ENCODE measurements at places on chromosomes 3 and 15. TPM values are rescaled to one million over a fixed set of nuclear protein-coding genes. Genes with fewer than 3 reads are reported as not detected.

GRCh38 chr3:64291956-64292355 is 66.7 kb upstream of the PRICKLE2 start:
- H3K4me3 ChIP-seq, result no peak overlapping the region
- no peaks in the 10 kb centered on the region for H3K4me1 ChIP-seq
- no peaks in the 10 kb centered on the region for H3K27me3 ChIP-seq
- H3K27ac ChIP-seq, result peak overlapping the region; percentile 44
- H3K36me3 ChIP-seq, result no peaks in the 10 kb centered on the region

GRCh38 chr3:12471241-12471640 is 13.0 kb upstream of the TSEN2 start:
- no peak overlapping the region for H3K4me3 ChIP-seq
- DNase-seq, result no peak
- H3K27ac ChIP-seq, result no peak overlapping the region
- H3K4me1 ChIP-seq, result no peaks in the 10 kb centered on the region
- H3K27me3 ChIP-seq, result no peaks in the 10 kb centered on the region

- H3K36me3 ChIP-seq, result no peaks in the 10 kb centered on the region
- peaks cover 3% of the 10 kb centered on the region for H3K4me1 ChIP-seq
- peak; percentile 10 for DNase-seq
- H3K27ac ChIP-seq, result no peak overlapping the region
- no peak overlapping the region for H3K4me3 ChIP-seq
Observed at GRCh38 chr3:127668906-127669305, 3.8 kb upstream of the ABTB1 start.

DNA sequence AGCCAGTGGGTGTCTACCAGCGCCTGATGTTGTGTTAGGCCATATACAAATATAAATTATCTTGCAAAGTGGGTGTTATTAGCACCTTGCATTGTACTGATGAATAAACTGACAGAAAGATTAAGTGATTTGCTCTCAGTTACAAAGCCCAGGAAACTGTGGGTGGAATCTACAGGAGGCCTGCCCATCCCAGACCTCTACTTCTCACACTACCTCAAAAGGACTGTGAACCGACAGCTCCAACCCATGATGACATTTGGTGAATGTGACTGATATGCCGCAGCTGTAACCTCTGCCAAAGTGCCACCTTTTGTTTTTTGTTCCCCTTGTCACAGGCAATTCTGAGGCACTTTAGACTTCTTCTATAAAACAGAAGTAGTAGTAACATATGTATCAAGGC is 43.7 kb upstream of the KCNMB2 start:
- H3K36me3 ChIP-seq, result no peaks in the 10 kb centered on the region
- no peaks in the 10 kb centered on the region for H3K4me1 ChIP-seq
- no peaks in the 10 kb centered on the region for H3K27me3 ChIP-seq
- H3K4me3 ChIP-seq, result no peak overlapping the region

DNA sequence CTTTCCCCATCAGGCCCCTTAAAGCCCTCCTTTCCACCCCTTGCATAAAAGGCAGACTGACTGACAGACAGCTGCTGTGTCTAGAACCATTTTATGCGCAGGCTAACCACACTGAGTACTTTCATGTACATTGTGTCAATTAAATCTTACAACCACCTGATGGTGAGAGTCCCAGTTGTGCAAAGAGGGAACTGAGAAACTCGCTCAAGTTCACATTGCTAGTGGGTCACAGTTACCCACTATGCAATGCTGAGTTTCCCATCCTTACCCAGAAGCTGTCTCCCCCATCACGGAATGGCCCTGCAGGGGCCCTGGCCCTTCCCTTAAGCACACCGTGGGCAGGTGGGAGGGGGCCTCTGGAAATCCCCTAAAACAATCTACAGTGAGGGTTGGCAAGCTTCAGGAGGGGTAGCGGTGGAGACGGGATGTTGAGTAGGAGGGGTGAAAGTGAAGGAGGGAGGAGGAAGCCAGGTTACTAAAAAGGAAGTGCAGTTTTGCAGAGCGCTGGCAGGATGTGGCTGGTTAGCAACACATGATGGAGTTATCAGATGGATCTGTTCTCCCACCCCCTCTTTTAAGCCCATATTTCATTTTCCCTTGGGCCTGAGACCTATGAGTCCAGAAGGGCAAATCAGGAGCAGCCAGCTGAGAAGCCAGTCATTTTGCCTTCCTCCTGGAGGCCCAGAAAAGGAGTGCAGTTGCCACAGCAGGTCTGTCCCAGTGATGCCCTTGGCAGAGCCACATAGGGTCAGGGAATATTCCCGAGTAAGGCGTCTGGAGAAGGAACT is 30.0 kb downstream of the STARD5 start:
- no peak overlapping the region for H3K27ac ChIP-seq
- H3K36me3 ChIP-seq, result no peaks in the 10 kb centered on the region
- H3K4me3 ChIP-seq, result no peak overlapping the region
- no peak for DNase-seq
- H3K4me1 ChIP-seq, result no peaks in the 10 kb centered on the region
- H3K27me3 ChIP-seq, result no peaks in the 10 kb centered on the region

DNA sequence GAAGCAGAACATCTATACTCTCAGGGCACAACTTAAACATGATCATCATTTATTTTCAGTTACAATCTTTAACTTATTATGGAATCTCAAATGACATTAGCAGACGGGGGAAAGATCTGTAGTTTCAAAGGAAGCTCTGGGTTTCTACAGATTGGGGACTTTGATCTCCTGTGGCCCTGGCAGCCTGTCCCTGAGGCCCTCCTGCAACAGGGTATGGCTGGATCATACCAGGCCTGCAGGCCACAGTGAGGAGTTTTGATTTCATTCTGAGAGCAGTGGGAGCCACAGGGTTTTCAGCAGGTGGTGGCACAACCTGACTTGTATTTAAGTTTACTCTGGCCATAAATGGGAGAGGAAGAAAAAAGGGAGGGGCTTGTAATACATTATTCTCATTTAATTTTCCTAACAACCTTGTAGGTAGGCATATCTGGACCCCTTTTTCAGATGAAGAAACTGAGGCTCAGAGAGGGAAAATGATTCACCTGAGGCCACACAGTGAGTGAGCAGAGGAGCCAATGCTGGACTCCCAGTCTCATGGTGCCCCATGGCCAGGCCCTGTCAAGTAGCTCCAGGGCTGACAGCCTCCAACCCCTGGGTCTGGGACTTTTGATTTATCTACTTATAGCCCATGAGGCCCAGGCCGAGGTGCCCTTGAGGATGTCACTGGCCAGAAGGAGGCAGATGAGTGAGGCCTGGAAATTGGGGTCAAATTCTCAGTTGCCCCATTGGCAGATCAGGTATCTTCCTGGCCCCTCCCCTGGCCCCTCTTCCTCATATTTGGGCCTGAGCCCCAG is 71.0 kb downstream of the ATP2B2 start:
- no peaks in the 10 kb centered on the region for H3K27me3 ChIP-seq
- no peak for DNase-seq
- H3K36me3 ChIP-seq, result no peaks in the 10 kb centered on the region
- no peak overlapping the region for H3K27ac ChIP-seq
- H3K4me1 ChIP-seq, result no peaks in the 10 kb centered on the region

- peak overlapping the region; percentile 99 for H3K27ac ChIP-seq
- no peaks in the 10 kb centered on the region for H3K27me3 ChIP-seq
- H3K4me1 ChIP-seq, result no peaks in the 10 kb centered on the region
- peak overlapping the region; percentile 91 for H3K4me3 ChIP-seq
- no peak for DNase-seq
- no peaks in the 10 kb centered on the region for H3K36me3 ChIP-seq
Observed at GRCh38 chr3:87228316-87228715, 1.2 kb downstream of the CHMP2B start.

DNA sequence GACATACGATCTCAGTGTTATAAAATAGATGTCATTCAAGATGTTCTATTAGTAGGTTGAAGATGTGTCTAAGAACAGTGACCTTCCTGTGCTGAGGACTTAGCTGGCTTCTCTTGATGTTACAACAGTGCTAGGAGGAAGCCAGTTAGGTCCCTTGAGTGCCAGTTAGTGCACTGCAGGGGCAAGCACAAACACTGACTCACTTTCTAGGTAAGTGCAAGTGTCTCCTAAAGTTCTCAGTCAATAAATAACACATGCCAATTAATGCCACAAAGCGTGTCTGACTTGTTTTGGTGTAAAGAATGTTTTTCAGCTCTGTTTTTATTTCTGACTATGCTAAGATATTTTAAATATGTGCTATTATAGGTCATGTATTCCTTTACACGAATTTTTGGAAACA is 211.8 kb downstream of the NAALADL2 start:
- H3K36me3 ChIP-seq, result no peaks in the 10 kb centered on the region
- no peaks in the 10 kb centered on the region for H3K4me1 ChIP-seq
- H3K27me3 ChIP-seq, result no peaks in the 10 kb centered on the region
- no peak overlapping the region for H3K27ac ChIP-seq
- no peak for DNase-seq
- H3K4me3 ChIP-seq, result no peak overlapping the region

DNA sequence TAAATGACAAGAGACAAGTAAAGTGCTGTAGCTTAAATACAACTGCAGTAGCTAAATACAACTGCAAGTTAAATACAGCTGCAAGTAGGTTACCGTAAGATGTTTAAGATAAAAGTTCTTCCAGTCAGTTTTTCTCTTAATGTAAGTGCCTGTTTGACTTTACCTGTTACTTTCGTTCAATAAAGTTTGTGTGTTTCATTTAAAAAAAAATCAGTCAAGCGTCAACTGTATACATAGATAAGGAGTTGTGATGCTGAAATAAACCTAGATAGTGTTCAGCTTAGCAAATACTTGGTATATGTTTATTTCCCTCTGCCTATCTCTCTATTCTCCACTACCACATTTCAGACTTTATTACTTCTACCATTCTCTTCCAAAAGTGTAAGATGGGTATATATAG is 221.2 kb downstream of the NR2F2 start:
- no peak overlapping the region for H3K4me3 ChIP-seq
- H3K4me1 ChIP-seq, result no peaks in the 10 kb centered on the region
- no peaks in the 10 kb centered on the region for H3K27me3 ChIP-seq
- H3K27ac ChIP-seq, result no peak overlapping the region
- DNase-seq, result no peak

GRCh38 chr3:9351709-9352126 is 11.1 kb upstream of the THUMPD3 start:
- H3K27me3 ChIP-seq, result no peaks in the 10 kb centered on the region
- DNase-seq, result no peak
- no peaks in the 10 kb centered on the region for H3K4me1 ChIP-seq

GRCh38 chr3:24953060-24953771 is 458.6 kb upstream of the THRB start:
- no peaks in the 10 kb centered on the region for H3K36me3 ChIP-seq
- no peak overlapping the region for H3K4me3 ChIP-seq
- H3K4me1 ChIP-seq, result no peaks in the 10 kb centered on the region
- H3K27me3 ChIP-seq, result no peaks in the 10 kb centered on the region

DNA sequence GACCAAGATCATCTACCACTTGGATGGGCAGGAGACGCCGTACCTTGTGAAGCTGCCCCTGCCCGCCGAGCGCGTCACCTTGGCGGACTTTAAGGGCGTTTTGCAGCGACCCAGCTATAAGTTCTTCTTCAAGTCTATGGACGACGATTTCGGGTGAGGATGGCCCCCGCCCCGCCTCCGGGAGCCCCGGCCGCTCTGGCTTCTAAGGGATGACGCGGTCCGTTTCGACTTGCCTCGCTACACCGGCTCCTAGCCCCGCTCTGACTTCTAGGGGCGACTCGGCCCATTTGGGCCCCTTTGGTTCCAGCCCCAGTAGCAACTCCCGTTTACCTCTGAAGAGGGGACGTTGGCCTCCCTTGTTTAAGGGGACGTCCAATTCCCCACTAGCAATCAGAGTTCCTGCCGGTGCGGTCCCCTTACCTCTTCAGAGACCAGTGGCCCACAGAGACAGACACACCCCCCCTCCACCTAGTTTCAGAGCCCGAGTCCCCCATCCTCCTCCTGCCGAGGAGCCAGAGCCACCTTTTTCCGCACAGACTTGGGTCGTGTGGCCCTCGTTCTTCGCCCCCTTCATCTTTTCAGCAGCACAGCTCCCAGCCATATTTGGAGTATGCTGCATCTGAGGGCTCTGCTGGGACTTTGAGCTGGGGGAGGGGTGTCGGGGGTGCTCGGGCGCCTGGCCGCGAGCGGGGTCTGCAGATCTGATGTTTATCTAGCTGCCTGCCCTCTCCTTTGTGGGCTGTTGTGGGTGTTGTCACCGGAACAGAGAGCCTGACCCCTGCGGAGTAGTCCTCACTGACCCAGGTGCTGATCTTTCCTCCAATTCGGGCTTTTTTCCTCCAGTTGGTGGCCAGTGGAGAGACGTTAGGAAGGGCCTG is 706 bp downstream of the DVL3 start:
- H3K4me1 ChIP-seq, result peaks cover 4% of the 10 kb centered on the region
- no peaks in the 10 kb centered on the region for H3K36me3 ChIP-seq
- H3K27me3 ChIP-seq, result no peaks in the 10 kb centered on the region
- DNase-seq, result peak; percentile 44

DNA sequence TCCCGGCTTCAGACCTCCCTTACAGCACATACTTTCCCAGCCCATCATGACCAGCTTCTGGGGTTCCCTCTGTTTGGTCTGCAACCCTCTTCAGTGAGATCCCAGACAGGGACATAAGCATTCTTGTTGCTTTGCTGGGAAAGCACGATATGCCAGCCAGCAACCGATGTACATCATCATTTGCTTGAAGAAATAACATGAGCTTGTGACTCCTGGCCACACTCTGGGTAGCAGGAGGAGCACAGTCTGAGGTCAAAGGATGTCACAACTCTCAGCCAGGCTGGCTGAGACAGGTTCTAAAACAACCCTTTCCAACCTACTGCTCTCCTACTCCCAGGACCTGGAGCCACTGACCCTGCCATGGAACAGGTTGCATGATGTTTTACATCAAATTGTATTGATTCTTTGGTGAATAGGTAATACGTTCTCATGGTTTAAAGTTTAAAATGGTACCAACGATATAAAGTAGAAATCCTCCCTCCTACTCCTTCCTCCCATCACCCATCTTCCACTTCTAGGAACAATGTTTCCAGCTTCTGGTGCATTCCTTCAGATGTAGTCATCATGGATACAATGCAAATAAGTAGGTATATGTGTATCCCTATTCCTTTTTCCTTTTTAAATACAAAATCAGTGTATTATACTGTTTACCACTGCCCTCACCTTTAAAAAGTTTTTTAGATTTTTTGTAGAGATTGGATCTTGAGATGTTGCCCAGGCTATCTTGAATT is 190.3 kb downstream of the OPA1 start:
- no peak for DNase-seq
- no peak overlapping the region for H3K4me3 ChIP-seq
- H3K27ac ChIP-seq, result no peak overlapping the region
- no peaks in the 10 kb centered on the region for H3K27me3 ChIP-seq
- H3K4me1 ChIP-seq, result no peaks in the 10 kb centered on the region
- H3K36me3 ChIP-seq, result no peaks in the 10 kb centered on the region

DNA sequence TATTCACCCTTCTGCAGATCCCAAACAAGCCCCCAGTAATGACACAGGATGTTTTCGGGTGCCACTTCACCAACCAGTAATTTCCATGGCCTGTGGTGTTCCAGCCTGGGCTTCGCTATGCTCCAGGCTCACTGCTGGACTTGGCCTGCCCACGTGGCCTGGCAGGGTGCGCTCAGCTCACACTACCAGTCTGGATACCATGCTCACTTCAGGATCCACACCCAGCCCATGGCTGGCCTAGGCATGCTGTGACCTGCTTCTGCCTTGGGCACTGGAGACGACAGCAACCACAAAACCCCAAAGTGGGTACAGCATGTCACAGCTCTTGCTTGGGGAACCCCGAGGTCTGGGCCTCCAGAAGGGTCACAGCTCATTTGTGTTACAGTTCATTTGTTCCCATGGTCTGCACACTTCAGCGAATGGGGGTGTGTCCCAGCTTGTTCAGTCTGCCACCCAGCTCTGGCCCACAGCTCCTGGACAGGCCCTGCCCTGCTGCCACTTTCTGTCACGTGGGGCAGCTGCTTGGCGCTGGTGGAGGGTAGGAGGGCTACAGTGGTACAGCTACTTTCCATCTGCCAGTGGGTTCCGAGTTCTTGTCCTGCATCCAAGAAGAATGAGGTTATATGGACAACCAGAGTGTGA is 650.8 kb downstream of the MCTP2 start:
- no peaks in the 10 kb centered on the region for H3K27me3 ChIP-seq
- no peak for DNase-seq
- no peak overlapping the region for H3K4me3 ChIP-seq
- no peak overlapping the region for H3K27ac ChIP-seq
- H3K36me3 ChIP-seq, result no peaks in the 10 kb centered on the region

The EFCC1 gene
- 5.2 TPM for total RNA-seq

The CYP1A2 gene
- not detected for total RNA-seq

All from uterus (tissue), 4 donors.